Activated CD4-positive, alpha-beta T cell treated with anti-CD3 and anti-CD28 coated beads for 48 hours (primary cell): ENCODE measurements at places on chromosomes 4 and X.

GRCh38 chrX:131739823-131740222 lies 195.9 kb downstream of the OR13H1 start:
- DNase-seq = no peak

GRCh38 chrX:121886557-121886956 lies 839.1 kb downstream of the GLUD2 start:
- DNase-seq = no peak

GRCh38 chr4:142416121-142416520 lies 430.0 kb downstream of the INPP4B start:
- DNase-seq = no peak

DNA sequence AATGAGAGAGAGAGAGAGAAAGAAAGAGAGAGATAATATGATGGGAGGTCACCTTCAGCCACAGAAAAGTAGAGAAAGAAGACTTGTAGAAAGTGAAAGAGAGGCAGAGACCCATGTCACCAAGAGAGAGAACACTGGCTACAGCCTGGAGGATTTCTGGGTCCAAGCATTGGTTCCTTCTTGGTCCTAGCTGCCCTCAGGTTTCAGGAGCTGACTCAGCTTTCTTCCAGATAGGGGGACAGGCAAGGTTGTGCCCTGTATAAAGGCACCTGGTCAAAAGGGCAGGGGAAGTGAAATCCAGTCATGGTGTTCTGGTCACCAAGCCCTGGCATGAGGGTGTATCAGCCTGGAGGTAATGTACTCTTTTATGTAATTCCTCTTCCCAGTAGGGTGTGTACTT lies 47.5 kb upstream of the XK start:
- no peak for DNase-seq

- DNase-seq = no peak
Measured at GRCh38 chr4:109600431-109600830, 40.4 kb downstream of the MCUB start.
